ENCODE measurements at places on chromosomes 6 and 20.
A peak's percentile ranks its signal among the peaks of the same experiment; 100 is the strongest.

DNA sequence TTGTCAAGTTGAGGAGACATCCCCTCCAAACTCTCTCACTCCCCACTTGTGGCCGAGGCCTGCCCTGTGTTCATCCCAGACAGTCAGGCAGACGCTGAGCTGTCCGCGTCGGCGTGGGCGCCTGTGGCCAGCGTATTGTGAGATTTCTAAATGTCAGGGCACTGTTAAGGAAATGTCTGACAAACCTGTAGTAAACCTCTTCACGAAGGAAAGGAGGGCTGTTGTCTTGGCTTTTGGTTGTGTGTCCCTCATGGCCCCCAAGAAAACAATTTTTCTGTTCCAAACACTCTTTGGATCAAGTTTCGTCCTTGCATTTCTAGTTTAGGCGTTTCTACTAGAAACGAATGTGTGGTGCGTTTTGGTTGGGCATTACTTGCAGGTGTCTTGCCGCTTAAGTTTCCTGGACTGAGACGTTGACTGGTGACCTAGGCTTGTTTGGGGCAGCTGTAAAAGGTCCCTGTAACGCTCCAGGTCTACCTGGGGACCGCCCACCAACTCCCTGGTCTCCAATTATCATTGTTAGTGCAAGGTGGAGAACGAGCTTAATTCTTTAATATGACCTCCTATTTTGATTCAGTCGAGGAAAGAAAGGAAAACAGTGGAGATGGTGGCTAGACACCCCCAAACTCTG is 8.7 kb upstream of the POU3F2 start:
- DNase-seq: no peak

- DNase-seq: no peak
These were observed 11.6 kb downstream of the MAFB start for GRCh38 chr20:40677343-40677924.

GRCh38 chr6:148866657-148867268 is 119.9 kb downstream of the UST start:
- no peak for DNase-seq

DNA sequence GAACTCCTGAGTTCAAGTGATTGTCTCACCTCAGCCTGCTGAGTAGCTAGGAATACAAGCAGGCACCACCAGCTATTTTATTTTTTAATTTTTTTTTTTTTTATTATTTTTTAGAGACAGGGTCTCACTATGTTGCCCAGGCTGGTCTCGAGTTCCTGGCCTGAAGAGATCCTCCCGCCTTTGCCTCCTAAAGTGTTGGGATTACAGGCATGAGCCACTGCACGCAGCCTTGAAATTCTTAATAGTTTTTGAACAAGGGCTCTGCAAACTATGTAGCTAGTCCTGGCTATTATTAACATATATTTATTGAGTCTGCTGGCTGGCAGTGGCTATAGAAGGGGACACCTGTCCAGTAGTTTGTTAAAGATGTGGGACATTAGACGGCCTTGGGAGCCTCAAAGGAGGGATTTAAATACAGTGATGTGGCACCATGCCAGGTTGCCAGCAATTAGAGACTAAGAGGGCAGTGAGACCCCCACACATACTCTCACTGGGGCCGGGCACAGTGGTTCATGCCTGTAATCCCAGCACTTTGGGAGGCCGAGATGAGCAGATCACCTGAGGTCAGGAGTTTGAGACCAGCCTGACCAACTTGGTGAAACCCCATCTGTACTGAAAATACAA is 21.1 kb upstream of the TAF8 start:
- peak; percentile 32 for DNase-seq

DNA sequence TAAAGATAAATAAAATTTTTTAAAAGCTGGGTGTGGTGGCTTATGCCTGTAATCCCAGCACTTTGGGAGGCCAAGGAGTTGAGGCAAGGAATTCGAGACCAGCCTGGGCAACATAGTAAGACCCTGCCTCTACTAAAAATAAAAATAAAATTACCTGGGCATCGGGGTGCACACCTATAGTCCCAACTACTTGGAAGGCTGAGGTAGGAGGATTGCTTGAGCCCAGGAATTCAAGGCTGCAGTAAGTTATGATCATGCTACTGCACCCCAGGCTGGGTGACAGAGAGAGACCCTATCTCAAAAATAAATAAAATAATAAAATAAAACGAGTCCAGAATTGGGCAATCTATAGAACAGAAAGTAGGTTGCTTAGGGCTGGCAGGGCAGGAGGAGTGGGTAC is 228.7 kb downstream of the BCAS1 start:
- no peak for DNase-seq

DNA sequence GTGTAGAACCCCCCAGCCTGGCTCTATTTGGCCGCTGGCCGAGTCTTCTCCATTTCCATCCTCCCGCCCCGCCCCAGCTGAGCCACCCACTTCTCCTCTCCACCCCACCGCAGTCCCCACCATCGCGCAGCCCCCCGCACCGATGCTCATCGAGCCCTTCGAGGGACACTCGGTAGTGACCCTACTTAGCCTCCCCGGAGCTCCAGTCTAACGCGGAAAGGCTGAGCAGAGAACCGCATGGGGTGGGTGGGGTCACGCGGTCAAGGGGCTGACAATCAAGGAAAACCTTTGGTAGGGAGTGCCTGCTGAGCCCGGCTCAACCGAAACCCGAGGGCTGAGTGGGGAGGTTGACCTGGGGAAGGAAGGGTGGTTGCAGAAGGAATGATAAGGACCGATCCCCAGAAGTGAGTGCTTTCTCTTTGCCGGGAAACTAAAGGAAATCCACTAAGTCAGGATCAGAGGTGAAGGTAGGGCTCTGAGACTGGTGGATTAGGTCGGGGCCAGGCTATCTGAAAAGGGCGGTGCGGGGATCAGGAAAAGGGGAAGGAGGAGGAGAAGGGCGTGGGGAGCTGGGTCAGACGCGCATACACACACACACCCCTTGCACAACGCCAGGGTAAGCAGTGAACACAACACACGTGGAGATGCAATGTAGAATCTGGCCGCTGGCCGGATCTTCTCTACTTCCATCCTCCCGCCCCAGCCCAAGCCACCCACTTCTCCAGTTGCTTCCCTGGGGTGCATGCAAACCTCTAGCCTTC is 49.8 kb downstream of the CPXM1 start:
- peak; percentile 78 for DNase-seq

DNA sequence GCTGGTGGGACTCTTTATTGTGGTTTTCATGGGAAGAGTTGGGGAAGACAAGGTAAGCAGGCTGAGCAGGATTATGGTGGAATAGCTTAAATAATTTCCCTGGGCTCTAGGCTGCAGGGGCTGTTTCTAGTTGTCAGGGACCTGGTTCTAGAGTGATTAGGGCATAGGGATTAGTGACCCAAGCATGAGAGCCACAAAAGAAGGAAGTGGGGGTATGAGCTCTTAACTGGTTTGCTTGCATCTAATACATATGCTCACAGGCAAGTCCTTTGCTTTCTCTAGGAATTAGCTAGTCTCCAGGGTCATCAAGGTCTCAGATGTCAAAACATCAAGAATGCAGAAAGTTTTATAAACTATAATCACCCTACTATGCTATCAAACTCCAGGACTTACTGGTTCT is 67.5 kb upstream of the NRN1 start:
- no peak for DNase-seq

Measured in spleen (tissue), 13 donors.